ENCODE measurements at places on chromosomes 1 and 21. TPM values are rescaled to one million over a fixed set of nuclear protein-coding genes. Genes with fewer than 3 reads are reported as not detected.

DNA sequence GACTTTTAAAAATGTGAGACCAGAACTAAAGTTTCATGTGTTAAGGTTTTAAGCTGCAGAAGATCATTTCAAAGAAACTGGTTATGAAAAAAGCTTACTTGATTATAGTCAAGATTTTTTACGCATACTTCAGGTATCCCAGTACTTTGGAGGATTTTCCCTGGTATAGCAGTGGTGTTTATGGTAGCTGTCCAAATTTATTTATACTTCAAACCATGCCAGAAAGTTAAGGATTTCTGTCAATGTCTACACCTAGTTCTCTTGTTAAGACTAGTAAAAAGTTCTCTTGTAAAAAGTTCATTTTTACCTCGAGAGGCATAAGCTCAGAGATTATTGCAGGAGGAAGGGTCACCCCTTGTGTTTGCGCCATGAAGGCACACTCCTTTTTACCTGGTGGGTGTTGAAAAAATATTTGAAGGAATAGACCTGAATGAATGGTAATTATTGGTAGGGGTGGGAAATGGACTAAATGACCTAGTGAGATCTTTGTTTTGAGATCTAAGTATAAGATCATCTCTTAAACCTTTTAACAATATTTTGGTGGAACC is 2.8 kb downstream of the DYRK1A start:
- no peak for DNase-seq

DNA sequence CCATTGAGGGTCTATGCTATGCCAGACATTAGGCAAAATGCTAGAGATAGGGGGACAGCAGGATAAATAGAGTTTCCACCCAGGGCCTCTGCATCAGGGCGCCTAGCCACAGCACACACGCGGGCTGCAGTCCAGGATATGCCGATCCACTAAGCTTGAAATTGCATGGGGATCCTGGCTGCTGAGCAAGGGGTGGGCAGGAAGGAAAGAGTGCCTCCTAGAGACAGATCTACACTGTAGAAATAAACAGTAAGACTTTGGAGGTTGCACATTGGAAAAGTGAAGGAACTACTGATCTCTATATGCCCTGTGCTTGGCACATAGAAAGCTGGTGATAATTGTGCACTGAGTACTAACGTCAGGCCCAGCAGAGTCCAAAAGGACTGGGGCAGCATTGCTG is 411.1 kb downstream of the PRDM2 start:
- no peak for DNase-seq

DNA sequence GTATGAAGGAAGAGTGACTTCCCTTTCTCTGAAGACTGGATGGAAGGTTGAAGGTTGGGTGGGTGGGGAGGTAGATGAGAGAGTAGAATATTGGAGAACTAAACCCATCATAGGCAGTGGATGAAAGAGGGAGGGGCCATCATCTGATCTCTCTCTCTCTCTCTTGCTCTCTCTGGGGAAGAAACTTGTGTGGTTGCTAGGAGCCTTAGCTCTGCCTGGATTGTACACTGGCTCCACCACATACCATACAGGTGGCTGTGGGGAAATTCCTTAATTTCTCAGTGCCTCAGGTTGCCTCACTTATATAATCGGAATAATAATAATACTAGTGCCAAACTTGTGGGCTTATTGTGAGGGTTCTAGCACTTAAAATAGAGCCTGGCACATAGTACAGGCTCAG is 9.5 kb downstream of the XCL1 start:
- DNase-seq, result no peak

DNA sequence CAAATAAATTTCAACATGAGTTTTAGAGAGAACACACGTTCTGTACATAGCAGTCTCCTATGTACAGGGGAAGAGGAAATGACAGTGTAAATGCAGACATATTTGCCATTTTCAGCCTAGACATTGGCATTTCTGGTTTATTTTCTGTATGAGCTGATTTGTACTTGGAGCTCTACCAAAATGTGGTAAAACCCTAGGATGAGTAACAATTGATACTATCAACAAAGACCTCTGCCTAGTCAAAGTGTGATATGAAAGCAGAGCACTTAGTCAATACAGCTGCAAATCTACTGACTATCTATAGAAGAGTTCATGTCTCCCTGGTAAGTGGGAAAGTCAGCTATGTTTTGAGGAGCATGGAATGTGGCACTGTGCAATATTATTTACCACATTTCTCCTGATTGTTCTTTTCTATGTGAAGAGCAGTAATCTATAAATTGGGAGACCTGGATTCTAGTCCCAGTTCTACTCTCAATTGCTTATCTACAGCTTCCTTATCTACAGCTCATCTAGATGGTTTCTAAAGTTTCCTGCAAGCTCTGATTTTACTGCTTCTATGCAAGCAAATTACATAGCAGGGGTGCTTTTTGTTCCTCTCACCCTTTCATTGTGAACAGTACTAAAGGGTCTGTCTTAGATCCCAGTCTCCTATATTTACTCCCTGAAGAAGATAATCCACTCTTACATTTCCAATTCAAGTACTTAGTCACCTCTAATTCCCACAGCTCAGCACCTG is 334.2 kb downstream of the NTNG1 start:
- no peak for DNase-seq

GRCh38 chr1:65230731-65231481 is 78.4 kb upstream of the DNAJC6 start:
- DNase-seq, result no peak

DNA sequence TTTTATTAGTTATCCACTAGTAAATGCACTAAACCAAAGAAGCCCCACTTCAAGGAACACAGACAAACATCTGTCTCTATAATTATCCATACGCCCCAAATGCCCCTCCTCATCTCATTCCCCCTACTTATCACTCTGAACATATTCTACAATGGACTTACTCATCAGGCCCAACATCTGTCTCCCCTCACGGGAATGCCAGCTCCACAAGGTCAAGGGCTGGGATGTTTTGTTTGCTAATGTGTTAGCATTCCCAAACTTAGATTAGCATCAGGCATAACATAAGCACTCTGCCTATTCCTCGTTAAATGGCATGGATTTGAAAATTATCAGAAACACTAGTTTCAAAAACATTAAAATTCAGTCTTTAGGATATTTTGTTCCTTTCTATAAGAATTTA is 279.5 kb downstream of the DSCAM start:
- no peak for DNase-seq

DNA sequence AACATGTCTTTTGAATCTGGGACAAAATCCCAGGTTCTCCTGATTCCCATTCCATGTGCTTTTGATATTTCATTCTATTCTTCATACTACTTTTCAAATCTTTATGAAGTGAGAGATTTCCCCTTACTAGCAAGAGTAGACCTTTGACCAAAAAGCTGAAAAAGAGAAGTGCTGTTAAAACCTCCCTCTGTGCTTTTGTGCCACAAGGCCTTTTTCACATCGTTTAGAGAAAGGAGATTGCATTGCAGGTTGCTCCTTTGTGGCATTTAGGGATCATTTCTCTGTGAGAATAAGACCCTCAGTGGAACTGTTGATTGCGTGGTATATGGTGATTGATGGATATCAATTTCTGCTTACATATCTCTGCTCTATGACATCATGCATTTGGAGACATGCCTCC is 148.8 kb downstream of the TGFB2 start:
- no peak for DNase-seq

- no peak for DNase-seq
Measured at GRCh38 chr1:98749152-98749756, 87.7 kb downstream of the SNX7 start.

- DNase-seq, result no peak
Measured at GRCh38 chr1:97942161-97943123, 21.6 kb upstream of the DPYD start.

DNA sequence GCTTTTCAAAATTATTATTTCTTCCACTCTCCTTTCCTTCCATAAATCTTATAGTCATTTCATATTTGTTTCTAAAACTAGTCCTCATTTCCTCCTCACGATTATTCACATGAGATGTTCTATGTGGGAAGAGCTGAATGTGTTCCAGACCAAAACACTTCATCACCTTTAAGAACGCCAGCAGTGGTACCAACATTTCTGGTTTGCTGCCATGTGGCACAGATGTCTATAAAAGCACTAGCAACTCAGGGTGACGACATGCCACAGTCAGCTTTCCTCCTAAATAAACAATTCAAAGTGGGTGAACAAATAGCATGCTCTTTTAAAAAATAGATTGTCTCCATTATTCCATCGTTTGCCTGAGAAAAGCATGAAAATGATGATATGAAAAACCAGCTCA is 1217.8 kb upstream of the ADGRL2 start:
- DNase-seq, result no peak

DNA sequence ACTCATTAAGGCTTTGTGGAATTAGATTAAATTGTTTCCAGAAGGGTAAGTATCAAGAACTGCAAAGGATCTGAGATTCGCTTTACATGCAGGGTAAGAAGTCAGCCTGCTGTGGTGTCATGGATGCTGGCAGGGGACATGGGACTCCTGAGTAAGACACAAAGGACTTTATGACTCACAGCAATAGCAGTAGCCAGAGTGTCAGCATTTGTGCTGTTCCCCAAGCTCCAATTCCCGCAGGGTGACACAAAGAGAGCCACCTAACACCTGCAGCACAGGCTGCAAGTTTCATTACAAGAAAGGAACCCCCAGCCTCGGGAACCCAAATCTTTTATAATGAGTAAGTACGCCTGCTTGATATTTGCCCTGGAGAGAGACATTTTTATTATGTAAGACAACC is 298.1 kb upstream of the POU3F1 start:
- no peak for DNase-seq

- DNase-seq, result no peak
Measured at GRCh38 chr1:35029761-35030160, 2.0 kb downstream of the ZMYM6 start.

GRCh38 chr1:115975569-115976061 is 698 bp upstream of the SLC22A15 start:
- DNase-seq, result no peak

- DNase-seq, result no peak
Measured at GRCh38 chr1:209601809-209602657, 18.5 kb downstream of the CAMK1G start.

DNA sequence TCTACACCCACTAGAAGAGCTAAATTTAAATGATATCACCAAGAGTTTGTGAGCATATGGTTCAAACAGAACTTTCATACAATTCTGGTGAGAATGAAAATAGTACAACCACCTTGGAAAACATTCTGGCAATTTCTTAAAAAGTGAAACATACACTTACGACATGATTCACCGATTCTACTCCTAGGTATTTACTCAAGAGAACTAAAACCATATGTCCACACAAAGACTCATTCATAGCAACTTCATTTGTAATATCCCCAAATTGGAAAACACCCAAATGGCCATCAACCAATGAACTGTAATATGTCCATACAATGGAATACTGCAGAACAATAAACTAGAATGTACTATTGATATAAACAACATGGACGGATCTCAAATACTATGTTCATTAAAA is 51.2 kb upstream of the ADAM30 start:
- DNase-seq, result no peak

DNA sequence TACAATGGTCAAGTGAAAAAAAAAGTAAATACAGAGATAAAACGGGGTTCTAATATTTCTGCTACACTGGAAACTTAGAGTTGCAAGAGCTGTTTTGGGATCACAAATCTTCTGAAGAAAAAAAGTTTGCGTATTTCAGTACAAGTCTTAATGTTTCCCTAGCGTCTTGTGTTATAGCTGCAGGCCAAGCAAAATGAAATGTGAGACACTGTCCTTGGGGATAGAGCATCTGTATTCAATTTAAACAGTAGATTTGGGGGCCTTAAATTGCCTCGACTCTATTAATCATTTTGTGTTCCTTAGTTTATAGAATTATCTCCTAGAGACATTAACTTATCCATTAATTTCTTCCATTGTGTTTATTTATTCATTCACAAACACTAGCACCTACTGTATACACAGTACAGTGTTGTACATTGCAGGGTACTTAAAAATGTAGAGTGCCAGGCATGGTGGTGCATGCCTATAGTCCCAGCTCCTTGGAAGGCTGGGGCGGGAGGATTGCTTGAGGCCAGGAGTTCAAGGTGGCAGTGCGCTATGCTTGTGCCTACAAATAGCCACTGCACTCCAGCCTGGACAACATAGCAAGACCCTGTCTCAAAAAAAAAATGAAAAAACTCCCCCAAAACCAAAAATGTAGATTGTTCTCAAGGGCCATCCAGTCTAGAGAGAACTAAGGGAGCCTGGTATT is 7.9 kb downstream of the DISC1 start:
- no peak for DNase-seq

DNA sequence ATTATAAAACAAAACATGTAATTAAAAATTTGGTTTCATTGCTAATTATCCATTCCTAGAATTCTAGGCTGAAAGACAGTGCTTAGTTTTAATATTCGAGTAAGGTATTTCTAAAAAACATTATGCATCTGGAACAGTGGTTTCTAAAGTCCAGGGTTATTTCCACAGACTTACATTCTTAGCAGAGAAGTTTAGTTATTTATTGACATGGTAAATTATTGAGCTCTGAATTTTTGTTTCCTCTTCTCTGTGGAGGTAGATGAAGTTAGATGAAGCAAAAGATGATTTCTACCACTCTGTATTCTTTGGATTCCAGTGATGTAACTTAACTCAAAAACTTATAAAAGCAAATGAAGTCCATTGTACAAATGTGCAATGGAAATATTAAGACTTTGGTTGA is 709.4 kb downstream of the MRPL39 start:
- DNase-seq, result no peak

DNA sequence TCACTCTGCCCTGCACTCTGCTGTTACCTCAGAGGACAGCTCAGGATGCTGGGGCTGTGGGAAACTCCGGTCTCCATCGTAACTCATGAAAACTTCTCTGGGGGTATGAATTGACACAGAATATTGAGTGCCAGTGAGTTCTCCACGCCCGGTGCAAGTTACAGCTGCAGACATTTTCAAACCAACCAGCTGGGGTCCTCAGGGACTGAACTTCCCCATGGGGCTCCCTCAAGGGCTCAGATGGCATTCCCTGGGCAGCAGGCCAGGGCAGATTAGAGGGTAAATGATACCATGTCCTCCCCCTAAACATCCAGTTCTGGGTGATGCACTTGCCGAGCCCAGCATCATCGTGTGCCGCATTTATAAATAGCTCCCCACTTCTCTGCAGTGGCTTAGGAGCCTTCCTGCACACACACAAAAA is 27.8 kb upstream of the CCSAP start:
- no peak for DNase-seq

GRCh38 chr21:21436012-21436534 is 437.9 kb downstream of the NCAM2 start:
- no peak for DNase-seq

DNA sequence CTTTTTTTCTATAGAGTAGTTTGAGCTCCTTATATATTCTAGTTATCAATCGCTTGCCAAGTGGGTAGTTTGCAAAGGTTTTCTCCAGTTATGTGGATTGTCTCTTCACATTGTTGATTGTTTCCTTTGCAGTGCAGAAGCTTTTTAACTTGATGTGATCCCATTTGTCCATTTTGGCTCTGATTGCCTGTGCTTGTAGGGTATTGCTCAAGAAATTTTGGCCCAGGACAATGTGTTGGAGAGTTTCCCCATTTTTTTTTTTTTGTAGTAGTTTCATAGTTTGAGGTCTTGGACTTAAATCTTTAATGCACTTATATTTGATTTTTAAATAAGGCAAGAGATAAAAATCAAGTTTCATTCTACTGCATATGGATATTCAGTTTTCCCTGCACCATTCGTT is 774.8 kb upstream of the ADAMTS5 start:
- no peak for DNase-seq

GRCh38 chr1:56525489-56526041 is 53.8 kb downstream of the PLPP3 start:
- DNase-seq, result no peak

TSSK3 gene
- total RNA-seq, result 0.36 TPM

AZIN2 gene
- 4.4 TPM for total RNA-seq

LYPD8 gene
- total RNA-seq, result not detected

LEFTY1 gene
- not detected for total RNA-seq

SPRR1B gene
- not detected for total RNA-seq
